Endothelial cell of coronary artery (primary cell): ENCODE measurements at places on chromosomes 16 and 17. TPM values are rescaled to one million over a fixed set of nuclear protein-coding genes. Genes with fewer than 3 reads are reported as not detected.

IGF2BP1 gene
- 1.6 and 4.2 TPM in 2 replicates for total RNA-seq

ITGAL gene
- not detected in 2 replicates for total RNA-seq

TANGO6 gene
- 22.8 and 23.3 TPM in 2 replicates for total RNA-seq

ITGAD gene
- not detected in 2 replicates for total RNA-seq

TMC6 gene
- 21.4 and 22.9 TPM in 2 replicates for total RNA-seq

IL34 gene
- 0.63 and 0.75 TPM in 2 replicates for total RNA-seq

LGALS9B gene
- total RNA-seq: not detected in 2 replicates

ABCC11 gene
- total RNA-seq: under 0.01 and 0.09 TPM in 2 replicates

PHLPP2 gene
- total RNA-seq: 4.9 and 7.1 TPM in 2 replicates

PRSS33 gene
- not detected in 2 replicates for total RNA-seq

TP53TG3B gene
- not detected in 2 replicates for total RNA-seq

UBE2G1 gene
- 26.7 and 31.9 TPM in 2 replicates for total RNA-seq

UNC119 gene
- total RNA-seq: 17.1 and 20.6 TPM in 2 replicates

MYH3 gene
- total RNA-seq: 0.38 and 0.45 TPM in 2 replicates

CEP295NL gene
- 0.72 and 2.2 TPM in 2 replicates for total RNA-seq

TP53TG3 gene
- total RNA-seq: not detected in 2 replicates

C16orf92 gene
- total RNA-seq: not detected in 2 replicates

CCL8 gene
- not detected in 2 replicates for total RNA-seq
